Neural progenitor cell (in vitro differentiated cells): ENCODE measurements at places on chromosomes 6 and 20. TPM values are rescaled to one million over a fixed set of nuclear protein-coding genes. Genes with fewer than 3 reads are reported as not detected.

GRCh38 chr6:165245701-165246100 is 63.7 kb downstream of the C6orf118 start:
- no peaks in the 10 kb centered on the region for H3K36me3 ChIP-seq
- H3K27ac ChIP-seq: no peak overlapping the region
- H3K4me1 ChIP-seq: no peaks in the 10 kb centered on the region
- no peak for DNase-seq

GRCh38 chr6:50442531-50443040 is 270.7 kb upstream of the TFAP2D start:
- no peaks in the 10 kb centered on the region for H3K27me3 ChIP-seq
- no peaks in the 10 kb centered on the region for H3K36me3 ChIP-seq
- DNase-seq: no peak
- no peak overlapping the region for H3K4me3 ChIP-seq

- H3K27ac ChIP-seq: no peak overlapping the region
- DNase-seq: no peak
- H3K4me1 ChIP-seq: peaks cover 7% of the 10 kb centered on the region
- no peak overlapping the region for H3K4me3 ChIP-seq
- H3K27me3 ChIP-seq: no peaks in the 10 kb centered on the region
These were observed 39.9 kb downstream of the MAPK14 start for GRCh38 chr6:36067374-36068011.

GRCh38 chr6:121760191-121760590 is 324.7 kb downstream of the GJA1 start:
- peaks cover 5% of the 10 kb centered on the region for H3K4me1 ChIP-seq
- no peaks in the 10 kb centered on the region for H3K27me3 ChIP-seq
- H3K4me3 ChIP-seq: no peak overlapping the region
- no peaks in the 10 kb centered on the region for H3K36me3 ChIP-seq

Gene MEP1A
- not detected in 2 replicates for total RNA-seq

Gene PRDM13
- total RNA-seq: not detected in 2 replicates

Gene AIF1
- total RNA-seq: not detected in 2 replicates

DNA sequence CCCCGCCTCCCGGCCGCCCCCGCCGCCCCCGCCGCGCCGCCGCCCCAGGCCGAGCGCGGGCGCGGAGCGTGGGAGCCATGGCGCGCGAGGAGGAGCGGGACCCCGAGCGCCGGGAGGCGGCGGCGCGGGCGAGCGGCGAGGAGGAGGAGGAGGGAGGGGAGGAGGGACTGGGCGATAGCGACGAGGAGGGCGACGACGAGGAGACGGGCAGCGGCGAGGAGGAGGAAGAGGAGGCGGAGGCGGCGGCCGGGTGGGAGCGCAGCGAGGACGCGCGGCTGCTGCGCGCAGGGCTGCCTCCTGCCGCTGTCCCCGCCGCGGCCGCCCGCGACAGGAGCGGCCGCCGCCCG is at the start of gene SLC24A3:
SLC24A3 (plus strand) TSS at position 174 of the 347 bp plus-strand sequence.
- H3K27ac ChIP-seq: no peak within 1 kb of the TSS
- H3K4me1 ChIP-seq: no peaks in the 10 kb centered on the region

Gene BPIFA1
- not detected in 2 replicates for total RNA-seq

DNA sequence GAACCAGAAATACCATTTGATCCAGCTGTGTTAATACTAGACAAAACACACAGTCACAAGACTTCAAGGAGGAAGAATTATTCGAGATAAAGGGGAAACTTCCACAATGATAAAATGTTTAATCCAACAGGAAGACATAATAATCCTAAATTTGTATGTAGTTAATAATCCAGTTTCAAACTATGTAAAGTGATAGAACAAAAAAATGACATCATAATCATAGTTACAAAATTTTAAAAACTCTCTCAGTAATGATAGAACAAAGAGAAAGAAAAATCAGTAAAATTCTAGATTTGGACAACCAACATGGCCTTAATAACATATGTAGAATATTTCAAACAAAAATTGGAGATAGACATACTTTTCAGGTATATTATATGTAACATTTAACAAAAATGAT is 38.9 kb downstream of the LINC00237 start:
- H3K27ac ChIP-seq: no peak overlapping the region
- H3K4me3 ChIP-seq: no peak overlapping the region
- no peak for DNase-seq
- H3K4me1 ChIP-seq: no peaks in the 10 kb centered on the region
- H3K36me3 ChIP-seq: no peaks in the 10 kb centered on the region
